ENCODE measurements at places on chromosomes 2 and 18.

DNA sequence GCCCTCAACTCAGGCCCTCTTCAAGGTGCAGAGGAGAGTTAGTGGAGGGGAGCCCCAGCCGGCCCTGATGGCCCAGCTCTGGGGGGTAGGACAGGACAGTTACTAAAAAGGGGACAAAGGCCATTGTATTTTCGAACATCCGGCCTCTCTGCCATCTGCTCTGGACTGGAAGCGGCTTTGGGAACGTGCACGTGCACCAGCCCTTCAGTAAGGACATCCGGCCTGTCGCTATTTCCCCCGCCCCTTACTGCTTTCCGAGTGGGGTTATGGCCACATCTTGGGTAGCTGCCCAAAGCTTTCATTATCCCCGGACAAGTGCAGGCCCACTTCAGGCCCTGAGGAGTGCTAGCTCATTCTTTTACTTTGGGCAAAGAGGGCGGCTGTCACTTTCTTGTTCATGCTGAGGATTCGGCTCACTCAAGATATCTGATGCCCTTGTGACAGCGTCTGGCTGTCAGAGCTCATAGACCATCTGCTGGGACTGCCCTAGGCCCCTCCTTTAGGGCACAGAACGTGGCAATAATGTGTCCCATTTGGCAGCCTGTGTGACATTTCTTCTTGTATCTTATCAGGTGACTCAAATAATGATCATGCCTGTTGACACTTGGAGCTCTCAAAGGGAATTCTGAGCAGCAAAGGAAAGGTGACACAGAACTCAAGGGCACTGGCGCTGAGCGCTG is 17.5 kb downstream of the SLC4A3 start:
- DNase-seq: no peak

DNA sequence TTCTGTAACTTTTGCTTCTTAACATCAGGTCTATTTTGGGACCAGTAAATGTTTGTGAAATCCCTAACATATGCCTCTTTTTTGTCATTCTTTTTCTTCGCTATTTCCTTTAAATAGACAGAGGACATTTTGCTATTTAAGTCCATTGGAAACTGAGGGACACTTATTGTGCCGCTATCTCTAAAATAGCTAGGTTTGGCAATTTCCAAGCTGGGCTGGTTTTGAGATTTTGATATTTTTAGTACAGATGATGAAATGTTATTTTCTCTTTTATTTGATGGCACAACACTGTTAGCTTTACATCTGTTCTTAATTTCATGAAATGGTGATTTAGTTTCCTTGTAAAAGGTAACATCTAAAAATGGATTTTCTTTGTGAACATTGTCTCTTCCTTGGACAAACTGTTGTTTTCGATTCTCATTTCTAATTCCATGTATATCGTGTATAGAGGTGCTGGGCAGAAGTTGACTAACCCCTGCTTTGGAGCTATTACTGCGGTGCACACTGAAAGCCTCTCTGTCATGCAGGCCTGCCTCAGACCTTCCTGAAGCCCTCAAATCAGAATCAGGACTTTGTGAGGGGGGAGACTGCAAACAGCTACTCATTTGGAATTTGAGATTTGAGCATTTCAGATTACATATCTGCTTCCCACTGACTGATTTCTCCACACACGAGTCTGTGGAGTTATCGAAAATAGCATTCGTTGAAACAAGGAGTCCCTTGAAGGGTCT is 594 bp downstream of the RAD51AP2 start:
- DNase-seq: no peak

- no peak for DNase-seq
Observed at GRCh38 chr2:215455958-215456357, 20.1 kb upstream of the FN1 start.

- no peak for DNase-seq
Observed at GRCh38 chr2:236718207-236718992, 148.8 kb downstream of the ACKR3 start.

- no peak for DNase-seq
Observed at GRCh38 chr18:40375837-40376236, 1579.2 kb upstream of the PIK3C3 start.

DNA sequence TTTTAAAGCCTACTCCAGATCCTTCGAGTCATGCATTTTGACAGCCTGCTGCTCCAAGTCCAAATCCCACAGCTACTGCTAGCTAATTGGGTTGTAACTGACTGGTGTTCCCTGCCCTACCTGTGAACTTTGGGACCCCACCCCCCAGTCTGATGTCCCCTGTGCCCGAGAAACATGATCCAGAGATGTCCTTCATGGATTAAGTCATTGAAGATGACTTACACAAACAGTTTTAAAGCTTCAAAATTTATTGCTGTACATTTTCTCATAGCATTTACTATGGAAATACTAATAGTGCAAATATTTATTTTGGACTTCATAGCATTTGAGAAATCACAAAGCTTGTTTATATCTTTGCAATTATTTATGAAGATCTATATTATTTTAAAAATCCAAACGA is 73.1 kb downstream of the MBD2 start:
- no peak for DNase-seq

GRCh38 chr18:22394428-22394827 is 23.3 kb downstream of the CTAGE1 start:
- no peak for DNase-seq

DNA sequence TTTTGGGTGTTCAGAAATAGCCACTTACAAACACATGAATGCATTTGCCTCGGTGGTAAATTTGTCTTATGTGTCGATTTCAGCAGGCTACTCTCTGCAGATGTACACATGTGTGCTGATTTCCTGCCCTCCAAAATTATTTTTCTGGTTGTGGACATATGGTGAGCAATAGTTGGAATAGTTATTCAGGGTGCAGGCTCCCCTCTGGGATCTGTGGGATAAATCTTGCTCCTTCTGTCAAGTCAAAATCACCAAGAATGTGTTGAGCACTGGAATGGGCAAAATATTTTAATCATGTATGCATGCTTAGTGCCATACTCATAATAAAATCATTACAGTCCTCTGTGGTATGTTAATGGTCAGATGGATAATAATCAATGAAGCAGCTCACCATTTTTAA is 684.5 kb downstream of the BCL11A start:
- DNase-seq: no peak

DNA sequence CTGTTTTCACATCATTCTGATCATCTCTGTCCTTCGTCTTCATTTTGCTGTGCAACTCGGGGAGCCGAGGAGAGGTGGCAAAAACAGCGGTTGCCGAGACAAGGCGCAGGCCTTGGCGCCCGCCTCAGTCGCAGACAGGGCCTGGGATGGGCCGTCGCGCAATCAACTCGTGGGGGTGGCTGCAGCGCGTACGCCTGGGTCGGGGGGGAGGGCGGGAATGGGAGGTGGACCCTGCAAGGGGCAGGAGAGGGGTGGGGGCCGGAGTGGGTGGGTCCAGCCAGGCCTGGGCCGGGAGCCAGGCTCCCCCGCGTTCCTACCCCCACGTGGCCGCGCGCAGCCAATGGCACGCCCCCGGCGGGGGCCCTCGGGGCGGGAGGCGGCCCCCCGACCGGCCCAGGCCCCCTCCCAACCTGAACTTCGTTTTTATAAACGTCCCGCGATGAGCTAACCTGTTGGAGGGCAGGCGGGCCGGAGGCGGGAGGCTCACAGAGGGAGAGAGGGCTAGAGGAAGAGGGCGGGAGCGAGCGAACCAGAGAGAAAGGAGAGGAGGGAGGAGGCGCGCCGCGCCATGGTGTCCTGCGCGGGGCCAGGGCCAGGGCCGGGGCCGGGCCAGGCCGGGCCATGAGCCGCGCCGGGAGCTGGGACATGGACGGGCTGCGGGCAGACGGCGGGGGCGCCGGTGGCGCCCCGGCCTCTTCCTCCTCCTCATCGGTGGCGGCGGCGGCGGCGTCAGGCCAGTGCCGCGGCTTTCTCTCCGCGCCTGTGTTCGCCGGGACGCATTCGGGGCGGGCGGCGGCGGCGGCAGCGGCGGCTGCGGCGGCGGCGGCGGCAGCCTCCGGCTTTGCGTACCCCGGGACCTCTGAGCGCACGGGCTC is at the start of gene HOXD13:
HOXD13 (plus strand) TSS at position 452 of the 875 bp plus-strand sequence; CDS start at position 622, 170 bp downstream.
- DNase-seq: no peak

- DNase-seq: no peak
Observed at GRCh38 chr18:3623769-3624545, 174.0 kb downstream of the TGIF1 start.

DNA sequence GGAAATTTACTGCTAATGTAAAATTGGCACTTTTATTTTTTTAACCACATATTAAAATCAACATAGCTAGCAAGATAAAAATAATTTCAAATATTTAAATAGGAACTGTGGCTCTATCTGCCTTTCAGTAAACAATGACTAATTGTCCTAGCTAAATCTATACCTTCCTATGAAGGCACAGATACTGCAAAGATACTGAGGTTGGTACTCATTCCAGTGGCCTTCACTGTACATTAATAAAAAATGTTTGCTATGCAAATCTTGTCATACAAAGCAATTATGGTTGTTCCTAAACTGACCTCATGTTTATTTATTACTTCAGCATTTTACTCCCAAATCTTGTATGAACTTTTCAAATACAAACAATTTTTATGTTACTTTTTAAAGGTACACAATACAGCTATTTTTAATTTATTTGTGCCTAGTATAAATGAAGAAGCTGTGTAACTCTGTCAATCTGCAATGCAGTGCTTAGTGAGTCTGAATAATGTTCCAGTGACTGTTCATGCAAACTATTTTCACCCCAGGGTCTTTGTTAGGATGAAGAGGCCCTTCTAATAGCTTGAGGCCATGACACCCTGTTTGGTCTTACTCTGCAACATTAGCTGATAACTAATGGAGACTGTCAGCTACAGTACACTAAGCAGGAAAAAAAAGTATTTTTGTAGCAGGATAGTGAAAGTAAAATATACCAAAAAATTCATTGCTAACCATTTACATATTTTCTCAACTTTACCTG is 9.3 kb upstream of the ERBB4 start:
- DNase-seq: no peak

All from stimulated activated CD4-positive, alpha-beta T cell treated with anti-CD3 and anti-CD28 coated beads, Interleukin-1b, Interleukin-23, amount 100 ng/mL, for 1 hour (primary cell).